Tibial nerve (tissue), 4 donors: ENCODE measurements at places on chromosomes 16 and 17.

- DNase-seq: no peak
These were observed 23.0 kb downstream of the ARHGAP23 start for GRCh38 chr17:38451030-38451839.

DNA sequence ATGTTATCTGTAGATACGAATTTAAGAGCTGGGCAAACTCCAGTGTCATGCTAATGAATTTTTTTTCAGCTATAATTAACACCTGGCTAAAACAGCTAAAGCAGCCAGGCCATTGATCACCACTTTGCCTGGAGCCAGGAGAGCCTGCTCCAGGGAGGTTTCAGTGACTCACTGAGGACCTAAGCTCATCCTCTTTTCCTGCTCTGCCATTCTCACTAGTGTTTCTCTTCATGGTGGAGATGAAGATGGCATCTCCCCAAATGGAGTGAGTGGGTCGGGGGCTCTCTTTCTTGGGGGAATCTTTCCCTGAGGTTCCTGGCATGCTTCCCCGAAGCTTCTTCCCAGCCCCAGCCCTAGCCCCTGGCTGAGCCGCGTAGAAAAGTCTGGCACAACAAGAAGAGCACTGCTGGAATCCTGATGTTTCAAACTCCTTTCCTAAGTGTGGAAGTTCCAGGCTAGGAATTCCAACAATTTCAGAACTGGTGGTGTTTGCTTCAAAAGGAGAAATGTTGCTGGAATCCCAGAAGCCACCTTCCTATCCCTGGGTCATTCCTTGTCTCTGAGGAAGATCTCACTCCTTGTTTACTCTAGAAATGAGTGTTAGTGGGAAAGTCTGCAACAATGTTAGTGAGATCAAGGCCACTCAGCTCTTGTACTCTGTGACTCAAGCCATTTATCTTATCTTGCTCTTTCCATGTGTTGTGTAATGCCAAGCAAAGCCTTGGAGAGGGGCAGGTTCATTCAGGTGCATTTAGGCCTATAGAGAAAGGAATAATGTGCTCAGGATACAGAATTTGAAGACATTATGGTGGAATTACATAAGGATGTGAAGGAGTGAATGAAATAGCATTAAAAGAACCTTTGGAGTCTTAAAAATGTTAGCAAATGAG is 26.0 kb upstream of the B4GALNT2 start:
- DNase-seq: no peak

DNA sequence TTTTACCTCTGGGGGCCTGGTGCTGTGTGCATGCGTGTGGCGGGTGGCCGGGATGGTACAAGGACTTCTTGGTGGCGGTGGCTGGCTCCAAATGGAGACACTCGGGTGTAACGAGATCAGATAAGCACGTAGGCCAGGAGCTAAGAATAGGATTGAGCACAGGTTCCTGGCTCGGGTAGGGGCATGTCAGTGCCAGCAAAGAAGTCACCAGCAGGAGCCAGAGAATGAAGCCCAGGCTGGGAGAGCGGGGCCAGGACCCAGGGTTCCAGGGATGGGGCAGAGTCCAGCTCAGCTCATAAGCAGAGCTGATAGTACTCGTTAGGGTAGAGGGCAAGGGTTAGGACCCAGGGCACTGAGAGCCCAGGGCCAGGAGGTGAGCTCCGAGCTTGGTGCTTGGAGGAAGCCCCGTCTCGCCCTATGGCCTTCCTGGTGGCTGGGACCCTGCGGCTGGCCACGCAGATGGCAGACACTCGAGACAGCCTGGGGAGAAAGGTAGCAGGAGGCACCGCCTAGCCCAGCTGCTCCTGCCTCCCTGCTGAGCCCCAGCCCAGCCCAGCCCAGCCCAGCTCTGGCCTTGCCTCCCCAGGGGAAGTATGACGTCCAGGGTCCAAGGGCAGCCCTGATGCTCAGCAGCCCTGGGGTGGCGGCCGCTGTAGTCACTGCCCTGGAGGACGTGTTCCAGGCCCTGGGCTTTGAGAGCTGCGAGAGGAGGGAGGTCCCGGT is 8.9 kb downstream of the ZNF213 start:
- no peak for DNase-seq

GRCh38 chr17:74442670-74443515 is 11.0 kb downstream of the GPRC5C start:
- DNase-seq: peak; percentile 90

- DNase-seq: no peak
These were observed 52.2 kb downstream of the ZDHHC7 start for GRCh38 chr16:84959045-84959576.

DNA sequence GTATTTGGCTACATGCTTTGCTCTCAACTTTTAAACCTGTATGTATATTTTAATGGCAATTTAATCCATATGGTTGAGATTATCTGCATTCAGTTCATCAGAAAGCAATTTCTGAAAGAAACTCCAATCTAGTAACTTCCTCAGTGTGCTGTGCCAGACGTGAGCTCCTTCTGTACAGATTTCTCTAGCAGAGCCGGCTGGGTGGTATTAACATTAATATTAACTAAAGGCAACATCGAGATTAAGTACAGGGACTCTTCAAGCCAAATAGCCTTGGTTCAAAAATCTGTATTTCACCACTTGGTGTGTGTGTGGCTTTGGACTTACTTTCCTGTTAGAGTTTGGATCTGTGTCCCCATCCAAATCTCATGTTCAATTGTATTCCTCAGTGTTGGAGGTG is 55.5 kb upstream of the NUDT7 start:
- no peak for DNase-seq

DNA sequence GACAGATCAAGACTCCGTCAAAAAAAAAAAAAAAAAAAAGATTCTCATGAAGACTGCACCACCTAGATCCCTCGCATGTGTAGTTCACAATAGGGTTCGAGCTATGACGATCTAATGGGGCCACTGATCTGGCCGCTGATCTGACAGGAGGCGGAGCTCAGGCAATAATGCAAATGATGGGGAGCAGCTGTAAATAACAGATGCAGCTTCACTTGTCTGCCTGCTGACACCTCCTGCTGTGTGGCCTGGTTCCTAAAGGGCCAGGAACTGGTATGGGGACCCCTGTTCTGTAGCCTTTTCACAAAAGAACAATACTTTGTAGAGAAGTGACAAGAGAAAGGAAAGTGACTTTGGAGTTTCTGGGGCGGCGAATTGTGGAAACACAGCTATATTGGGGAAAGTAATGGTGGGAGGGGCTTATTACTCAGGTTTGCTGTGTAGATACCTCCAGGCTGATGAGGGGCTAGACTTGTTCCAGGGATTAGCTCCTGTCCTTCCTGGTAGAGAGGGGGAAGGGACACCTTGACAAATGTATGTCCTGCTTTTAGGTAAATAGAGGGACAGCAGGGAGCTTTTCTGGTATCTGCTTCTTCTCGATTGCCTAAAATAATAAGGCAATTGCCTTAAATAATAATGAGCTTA is 57.1 kb downstream of the HAPSTR1 start:
- no peak for DNase-seq

DNA sequence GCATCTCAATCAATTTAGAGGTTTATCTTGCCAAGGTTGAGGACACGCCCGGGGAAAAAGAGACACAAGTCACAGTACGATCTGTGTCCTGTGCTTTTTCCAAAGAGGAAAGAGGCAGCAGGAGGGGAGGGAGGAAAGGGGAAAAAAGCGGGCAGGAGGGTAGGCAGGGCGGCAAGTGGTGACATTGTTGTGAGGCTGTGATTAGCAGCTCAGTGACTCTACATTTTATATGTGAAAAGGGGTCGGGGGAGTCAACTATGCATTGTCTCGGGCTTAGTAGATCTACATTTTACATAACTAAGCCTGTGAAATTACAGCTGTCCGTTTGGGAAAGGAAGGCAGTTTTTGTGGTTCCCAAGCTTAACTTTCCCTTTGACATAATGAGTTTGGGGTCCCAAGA is 22.2 kb upstream of the RIPOR1 start:
- DNase-seq: no peak

DNA sequence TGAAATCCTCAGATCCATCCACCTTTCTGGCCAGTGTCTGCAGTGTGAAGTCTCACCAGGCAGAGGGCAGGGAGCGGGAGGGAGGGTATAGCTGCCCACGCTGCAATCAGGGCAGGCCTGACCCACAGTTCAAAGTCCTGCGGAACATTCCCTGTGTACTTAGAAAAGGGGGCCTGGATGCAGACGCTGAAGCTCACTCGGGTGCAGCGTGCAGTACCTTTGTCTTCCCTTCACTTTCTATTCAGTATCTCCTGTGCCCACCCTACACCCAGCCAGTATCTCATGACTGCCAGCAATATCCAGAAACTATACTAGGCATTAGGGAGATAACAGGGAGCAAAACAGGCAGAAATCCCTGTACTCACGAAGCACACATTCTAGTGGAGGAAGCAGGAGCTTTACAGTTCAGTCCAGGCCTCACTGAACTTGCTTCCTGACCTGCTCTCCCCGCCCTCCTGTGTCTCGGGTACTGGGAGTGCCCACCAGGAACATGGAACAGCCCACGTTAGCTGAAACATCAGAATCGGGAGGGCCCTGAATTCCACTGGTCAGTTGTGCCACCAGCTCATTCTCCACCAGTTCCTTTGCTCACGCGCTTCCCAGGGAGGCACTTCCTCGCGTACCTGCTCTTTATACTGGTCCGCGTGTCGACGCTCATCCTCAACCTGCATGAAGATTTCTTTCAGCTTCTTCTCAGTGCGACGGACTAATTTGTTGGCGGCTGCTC is 42.2 kb downstream of the NDEL1 start:
- no peak for DNase-seq

DNA sequence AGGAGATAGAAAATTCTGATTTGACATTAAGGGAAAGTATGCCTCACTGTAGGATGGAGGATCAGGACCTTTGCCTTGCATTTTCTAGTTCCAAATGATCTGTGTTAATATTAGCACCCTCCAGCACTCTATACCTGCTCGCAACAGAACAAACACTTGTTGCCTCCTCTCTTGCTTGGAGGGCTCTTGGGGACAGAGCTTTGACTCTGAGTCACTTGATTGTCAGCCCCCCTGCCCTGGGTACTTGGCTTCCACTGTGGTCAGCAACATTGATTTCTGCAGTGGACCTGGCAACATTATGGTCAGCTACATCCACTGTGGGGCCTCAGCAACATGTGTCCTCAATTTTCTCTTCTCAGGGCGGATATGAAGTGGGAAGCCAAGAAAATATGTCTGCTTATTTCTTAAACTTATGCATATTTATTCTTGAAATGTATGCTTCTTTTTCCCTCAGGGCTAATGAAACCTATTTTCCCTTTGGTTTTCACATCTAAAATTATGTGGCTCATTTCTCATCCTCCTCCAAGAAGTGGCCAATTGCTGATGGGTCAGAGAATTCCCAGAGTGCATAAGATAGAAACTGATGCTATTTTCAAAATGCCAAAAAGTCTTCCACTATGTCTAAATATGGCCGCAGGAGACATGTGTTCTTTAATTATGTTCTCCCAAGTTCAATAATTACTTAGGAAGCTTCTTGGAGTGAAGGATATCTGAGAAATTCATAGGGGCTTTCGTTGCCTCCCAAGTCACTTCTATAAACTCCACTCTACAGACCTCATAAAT is 94.6 kb upstream of the SMIM36 start:
- no peak for DNase-seq

- DNase-seq: no peak
These were observed at the start of gene FMNL1 for GRCh38 chr17:45221081-45222013. Gene FMNL1 (plus strand): TSS chr17:45221885. CDS start chr17:45222125, 240 bp downstream.

DNA sequence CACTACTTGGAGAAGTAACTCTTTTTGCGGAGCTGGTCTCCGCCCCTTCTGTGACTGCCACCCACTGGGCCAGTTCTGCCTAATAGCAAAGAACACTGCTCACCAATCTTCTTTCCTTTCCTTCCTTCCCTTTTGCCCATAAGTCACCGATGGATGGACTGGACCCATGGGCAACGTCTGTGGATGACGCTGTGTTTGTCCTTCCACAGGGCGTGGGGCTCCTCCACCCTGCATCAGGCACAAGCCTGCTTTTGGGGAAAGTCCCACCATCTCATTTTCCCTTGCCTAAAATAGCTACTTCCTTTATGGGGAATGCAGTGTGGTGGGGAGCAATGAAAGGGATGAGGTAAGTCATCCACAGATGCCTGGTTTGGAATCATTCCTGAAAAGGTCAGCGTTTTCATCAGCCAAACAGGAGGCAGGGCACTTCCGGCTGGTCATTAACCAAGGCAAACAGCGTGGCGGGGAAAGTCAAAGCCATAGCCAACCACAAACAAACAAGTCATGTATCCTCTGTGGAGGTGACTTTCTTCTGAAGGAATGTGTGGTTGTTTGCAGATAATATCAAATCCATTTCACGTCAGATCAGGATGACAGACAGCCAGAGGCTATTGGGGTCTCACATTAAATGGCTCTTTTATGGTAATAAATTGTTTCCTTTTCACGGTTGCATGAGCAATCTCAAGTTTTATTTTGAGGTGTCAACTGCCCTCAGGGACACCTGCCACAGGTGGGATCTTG is 30.7 kb upstream of the MED9 start:
- peak; percentile 72 for DNase-seq

DNA sequence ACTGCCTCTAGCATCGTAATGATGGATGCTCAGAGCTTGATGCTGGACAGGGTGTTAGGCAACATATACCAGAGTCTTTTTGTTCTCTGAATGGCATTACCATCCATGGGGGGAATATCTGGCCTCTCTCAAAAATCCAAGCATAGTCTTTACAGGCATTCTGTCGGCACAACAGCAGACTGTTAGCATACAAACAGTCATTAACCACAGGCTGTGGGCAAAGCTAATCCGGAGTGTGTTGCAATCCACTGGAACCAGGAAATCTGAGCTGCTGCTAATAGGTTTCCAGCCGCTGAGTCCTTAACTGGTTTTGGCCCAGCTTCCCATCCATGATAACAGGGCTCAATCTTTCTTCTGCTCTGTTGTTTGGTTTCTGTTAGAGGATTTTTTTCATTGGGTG is 371.9 kb downstream of the HS3ST3B1 start:
- no peak for DNase-seq

DNA sequence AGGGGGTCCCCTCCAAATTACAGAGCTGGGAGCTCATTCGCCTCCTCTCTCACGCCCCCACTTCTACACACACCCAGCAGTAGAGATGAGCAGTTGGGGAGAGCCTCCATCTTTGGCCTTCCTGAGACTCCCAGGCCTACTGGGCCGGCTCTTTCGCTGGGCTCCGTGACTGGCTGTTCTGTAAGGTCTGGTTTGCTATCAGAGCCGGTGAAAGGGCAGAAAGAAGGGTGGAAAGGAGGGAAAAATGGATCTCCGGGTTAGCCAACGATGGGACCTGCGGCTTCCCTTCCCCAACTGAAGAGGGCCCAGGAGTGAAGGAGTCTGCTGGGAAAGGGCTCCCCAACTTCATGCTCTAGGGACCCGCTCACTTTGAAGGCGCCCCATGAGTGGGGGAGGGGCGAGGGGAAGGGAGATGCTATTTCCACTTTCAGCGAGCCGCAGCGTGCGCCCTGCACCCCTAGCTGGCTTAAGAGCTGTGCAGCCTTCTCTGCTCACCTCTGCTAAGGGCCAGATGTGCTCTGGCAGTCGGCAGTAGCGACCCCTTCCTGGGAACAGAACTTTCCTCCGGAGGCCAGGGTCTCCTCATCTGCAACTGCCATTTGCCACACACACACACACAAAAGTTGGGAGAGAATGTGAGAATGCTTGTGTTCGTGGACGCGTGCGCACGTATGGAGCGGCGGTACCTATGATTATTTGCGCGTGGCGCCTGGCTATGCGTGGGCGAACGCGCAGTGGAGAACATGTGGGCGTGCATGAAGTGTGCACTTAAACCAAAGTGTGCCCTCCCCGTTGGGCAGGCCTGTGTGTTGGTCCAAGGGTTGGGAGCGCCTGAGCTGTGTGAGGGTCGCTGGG is 2.9 kb upstream of the FOXF1 start:
- DNase-seq: no peak
